Stimulated activated CD4-positive, alpha-beta T cell treated with anti-CD3 and anti-CD28 coated beads, TNF-alpha, amount 100 ng/mL, for 4 hours (primary cell): ENCODE measurements at places on chromosomes 5 and 9.

DNA sequence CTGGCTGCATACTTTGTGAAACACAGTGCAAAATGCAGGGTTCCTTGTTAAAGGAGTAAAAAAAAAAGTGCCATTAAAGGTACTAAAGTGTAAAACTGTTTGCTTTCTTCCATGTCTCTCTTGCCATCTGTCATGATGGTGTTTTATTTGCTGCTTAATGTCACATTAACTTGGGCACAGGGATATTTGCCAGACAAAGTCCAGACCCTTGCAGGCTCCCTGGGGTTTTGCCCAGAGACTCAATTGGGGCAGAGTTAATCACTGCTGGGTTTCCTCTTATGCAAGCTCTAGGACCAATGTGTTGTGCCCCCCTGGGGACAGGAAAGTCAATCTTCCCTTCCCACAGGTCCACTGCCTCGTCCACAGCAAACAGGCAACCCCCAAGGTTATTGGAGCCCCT lies 274.3 kb upstream of the SGCD start:
- DNase-seq: no peak

DNA sequence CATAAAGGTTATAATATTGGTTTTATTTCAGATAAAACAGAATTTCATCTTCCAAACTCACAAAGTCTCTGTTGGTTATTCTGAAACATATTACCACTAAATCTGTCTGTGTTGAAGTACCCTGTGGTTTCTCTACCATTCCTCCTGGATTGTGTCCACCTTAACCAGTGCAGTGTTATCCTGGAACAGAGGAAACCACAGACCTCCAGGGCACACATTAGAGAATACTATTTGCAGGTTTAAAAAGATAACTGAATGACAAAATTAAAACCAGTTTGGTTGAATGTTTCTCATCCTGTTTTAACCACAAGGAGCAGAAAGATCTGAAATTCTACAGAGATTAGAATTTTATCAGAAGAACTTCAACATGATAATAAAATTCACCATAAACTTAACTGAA lies 251.8 kb downstream of the CWC27 start:
- DNase-seq: no peak

DNA sequence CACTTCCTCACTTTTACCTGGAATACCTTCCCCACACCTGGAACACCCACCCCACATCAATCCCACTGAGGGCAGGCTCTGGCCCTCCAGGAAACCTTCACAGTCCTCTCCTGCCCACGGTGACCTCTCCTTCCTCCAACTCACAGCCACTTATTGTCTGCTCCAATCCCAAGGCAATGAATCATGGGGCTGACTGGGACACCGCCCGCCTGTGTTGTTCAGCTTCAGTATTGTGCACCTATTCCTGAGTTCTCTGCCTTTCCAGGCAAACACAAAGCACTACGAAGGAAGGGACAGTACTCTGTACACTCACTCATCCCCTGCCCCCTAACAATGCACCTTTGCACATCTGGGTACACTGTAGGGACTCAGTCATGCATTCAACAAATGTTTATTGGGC lies 7.3 kb downstream of the PCDH1 start:
- no peak for DNase-seq

- no peak for DNase-seq
Measured at GRCh38 chr9:76414661-76415060, 20.4 kb upstream of the RFK start.

DNA sequence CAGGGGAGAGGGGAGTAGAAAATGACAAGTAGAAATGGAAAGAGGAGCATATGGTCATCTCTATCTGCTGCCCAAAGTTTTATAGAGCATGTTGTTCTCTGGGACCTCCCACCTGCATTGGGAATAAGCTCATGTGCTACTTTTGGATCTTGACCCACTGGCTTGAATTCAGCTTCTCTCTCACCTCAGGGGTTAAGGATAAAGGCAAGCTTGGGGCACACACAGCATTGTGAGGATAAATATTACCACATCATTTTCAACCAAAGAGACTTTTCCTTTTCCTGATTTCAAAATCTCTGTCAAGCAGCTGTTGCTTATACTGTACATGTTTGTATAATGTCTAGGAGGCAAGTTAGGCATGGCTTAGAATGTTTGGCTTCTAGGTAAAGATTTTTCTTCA lies 16.6 kb downstream of the ATP10B start:
- DNase-seq: no peak

DNA sequence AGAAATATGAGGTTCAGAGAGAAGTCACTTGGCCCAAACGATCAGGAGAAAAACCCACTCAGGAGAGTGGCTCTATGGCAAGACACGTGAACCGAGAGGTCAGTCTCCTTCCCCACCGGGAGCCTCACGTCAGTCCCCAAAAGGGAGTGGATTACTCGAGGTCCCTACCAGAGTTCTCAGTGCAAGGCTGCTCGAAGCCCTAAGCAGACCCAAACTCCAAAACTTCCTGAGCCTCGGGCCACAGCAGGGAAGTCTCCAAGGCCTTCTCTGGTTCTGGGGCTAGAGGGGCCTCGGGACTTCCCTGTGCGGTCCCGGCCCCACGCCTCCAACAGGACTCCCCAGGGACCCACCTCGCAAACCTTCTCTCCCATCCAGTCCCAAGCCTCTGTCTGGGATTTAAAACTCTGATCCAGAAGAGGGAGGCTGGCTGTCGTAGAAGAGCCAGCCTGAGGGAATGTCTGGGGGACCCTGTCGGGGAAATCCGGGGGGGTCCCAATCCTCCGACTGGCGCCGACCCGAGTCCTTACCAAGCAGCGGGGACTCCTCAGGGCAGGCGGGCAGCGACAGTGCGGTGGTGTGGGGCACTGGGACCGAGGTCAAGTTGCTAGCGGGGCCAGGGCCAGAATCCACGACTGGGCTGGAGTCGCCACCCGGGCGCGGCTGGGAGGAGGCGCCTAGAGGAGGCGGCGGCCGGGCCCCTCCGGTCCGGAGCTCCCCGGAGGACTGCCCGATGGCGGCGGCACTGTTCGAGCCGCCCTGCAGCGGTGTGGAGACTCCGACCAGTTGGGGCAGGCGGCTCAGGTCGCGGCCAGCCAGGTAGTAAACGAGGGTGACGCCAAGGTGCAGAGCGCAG lies 679 bp downstream of the B4GALT1 start:
- DNase-seq: no peak

DNA sequence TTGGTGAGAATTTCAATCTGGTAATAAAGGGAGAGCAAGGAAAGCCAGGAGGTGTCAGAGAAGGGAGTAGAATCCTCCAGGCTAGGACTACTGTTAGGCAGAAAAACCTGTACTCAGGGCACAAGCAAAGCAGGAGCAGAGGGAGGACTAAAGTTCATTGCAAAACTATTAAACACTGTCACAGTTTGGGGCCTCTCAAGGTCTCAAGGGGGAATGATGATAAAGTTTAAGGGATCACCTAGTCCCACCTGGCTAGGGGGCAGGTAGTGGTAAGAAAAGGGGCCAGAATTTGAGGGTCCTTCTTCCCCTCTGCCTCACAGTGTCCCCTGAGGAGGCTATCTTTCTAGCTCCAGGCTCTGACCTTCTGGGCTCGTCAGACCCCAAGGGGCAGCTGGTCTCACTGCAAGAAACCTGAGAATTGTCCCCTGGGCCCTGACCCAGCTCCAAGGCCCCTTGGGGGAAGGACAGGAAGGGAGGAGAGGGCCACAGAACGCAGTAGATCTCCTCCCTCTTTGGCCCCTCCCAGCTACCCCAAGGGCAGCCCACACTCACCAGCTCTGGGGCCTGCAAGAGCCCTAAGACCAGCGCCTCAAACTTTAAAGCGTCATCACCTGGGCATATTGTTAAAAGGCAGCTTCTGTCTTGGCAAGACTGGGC lies 974 bp downstream of the CCDC69 start:
- DNase-seq: no peak

GRCh38 chr5:142420561-142421227 lies 95.9 kb upstream of the SPRY4 start:
- DNase-seq: no peak

DNA sequence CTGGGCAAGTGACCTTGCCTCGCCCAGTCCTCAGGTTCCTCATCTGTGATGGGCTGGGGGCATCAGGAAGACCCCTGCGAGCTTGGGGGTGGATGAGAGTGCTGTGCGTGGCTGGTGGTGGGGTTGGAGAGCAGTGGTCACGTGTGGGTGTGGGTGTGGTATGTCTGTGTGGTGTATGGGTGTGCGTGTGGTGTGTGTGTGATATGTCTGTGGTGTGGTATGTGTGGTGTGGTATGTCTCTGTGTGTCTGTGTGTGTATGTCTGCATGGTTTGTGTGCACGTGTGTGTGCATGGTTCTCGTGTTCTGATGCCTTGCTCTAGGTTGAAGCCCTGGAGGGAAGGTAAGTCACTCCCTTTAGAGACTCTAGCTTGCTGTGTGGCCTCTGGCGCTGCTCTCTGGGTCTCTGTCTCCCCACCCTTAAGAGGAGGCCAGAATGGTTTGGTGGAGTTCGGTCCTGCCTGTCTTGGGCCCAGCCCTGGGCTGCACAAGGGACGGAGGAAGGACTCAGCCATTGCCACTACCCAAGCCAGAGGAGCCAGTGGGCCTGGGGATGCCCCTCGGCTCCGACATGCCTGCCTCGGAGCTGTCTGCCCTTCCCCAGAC lies 87.0 kb downstream of the RXRA start:
- DNase-seq: no peak

GRCh38 chr5:166991601-166992000 lies 1299.8 kb upstream of the WWC1 start:
- DNase-seq: no peak

GRCh38 chr5:53568871-53569270 lies 8.4 kb downstream of the NDUFS4 start:
- DNase-seq: no peak

- no peak for DNase-seq
Measured at GRCh38 chr5:32991421-32991815, 280.3 kb downstream of the NPR3 start.

DNA sequence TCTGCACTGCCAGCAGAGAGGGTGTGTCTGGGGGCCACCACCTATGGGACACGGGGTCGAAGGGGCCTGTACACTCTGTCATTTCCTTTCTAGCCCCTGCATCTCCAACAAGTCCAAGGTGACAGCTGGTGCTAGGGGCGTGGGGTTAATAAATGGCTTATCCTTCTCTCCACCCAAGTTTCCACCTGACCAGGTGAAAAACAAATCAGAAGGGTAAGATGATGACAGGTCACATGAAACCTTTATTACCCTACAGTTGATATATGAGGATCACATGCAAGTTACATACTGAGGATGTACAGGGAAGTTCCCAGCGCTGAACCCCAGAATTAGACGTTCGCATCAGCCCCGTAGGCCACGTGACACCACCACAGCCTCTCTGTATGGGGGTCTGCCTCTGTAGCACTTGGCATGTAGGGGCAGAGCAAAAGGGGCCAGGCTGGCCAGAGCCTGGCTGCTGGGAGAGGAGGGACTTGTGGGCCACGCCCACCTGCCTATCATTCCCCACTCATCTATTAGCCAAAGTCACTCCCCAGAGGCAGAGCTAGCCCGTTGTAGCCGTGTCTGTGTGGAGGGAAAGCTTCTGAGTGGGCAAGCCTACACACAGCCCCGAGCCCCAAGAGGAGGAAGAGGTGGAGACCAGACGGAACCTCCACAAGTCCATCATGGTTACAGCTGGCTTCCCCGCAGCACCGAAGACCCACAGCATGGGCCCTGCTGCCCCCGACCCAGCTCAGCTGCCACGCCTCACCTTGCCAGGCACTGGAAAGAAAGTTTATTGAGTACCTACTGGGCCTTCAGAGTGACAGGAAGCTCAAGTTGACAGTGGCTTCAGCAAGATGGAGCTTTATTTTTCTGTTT lies 2.2 kb downstream of the TMEM141 start:
- DNase-seq: no peak
